ENCODE measurements at places on chromosomes 11 and 22.

- no peak for DNase-seq
Observed at GRCh38 chr22:50304528-50305392, 2.7 kb downstream of the PLXNB2 start.

GRCh38 chr11:1129143-1129610, 28.6 kb upstream of the MUC5AC start:
- DNase-seq: no peak

- DNase-seq: no peak
Observed at GRCh38 chr11:10294290-10294953, 403 bp upstream of the SBF2 start.

DNA sequence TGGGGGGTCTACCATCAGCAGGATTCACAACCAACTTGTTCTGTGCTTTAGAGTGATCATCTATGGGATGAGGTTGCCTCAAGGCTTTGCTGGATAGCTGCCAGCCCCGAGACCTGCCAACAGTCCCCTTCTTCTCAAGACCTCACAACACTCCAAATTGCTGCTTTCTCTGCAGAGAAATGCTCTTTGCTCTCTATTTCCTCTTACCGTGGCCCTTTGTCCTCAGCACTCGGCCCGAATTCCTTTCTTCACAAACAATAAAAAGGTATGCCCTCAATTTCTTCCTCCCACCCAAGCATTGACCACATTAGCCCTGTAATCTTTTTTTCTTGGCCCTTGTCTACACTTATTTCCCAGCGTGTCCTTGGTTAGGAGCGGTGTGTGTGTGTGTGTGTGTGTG, 147.4 kb upstream of the SNX19 start:
- no peak for DNase-seq

GRCh38 chr11:68655806-68656205, 28.5 kb upstream of the GAL start:
- no peak for DNase-seq

- DNase-seq: no peak
Observed at GRCh38 chr11:82864268-82864667, 36.0 kb downstream of the PRCP start.

GRCh38 chr11:35671396-35672127, 9.0 kb downstream of the TRIM44 start:
- DNase-seq: no peak

- no peak for DNase-seq
Observed at GRCh38 chr11:19905280-19905853, 192.7 kb downstream of the NAV2 start.

DNA sequence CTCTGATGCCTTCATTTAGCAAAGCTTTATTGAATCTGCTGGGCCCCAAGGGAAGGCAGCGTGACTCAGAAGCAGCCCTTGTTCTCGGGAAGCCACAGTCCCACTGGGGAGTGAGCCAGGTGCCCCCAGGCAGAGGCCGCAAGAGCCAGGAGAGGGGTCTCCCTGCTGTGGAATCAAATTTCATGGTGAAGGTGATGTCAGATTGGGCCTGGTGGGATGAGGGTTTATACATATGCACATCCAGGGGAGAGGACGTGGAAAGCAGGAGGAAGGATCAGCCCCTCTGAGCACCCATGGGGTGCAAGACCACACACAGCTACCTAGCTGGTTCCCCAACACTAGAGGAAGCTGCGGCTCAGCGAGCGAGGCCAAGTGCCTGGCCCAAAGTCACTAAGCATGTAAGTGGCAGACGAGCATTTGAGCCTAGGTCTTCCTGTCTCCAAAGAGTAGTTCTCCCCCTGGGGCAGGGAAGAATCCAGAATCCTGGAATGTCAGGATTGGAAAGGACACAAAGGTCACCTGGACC, 2.0 kb downstream of the SYNGR1 start:
- DNase-seq: peak; percentile 26

GRCh38 chr22:30878516-30879414, 89.8 kb downstream of the MORC2 start:
- DNase-seq: no peak

DNA sequence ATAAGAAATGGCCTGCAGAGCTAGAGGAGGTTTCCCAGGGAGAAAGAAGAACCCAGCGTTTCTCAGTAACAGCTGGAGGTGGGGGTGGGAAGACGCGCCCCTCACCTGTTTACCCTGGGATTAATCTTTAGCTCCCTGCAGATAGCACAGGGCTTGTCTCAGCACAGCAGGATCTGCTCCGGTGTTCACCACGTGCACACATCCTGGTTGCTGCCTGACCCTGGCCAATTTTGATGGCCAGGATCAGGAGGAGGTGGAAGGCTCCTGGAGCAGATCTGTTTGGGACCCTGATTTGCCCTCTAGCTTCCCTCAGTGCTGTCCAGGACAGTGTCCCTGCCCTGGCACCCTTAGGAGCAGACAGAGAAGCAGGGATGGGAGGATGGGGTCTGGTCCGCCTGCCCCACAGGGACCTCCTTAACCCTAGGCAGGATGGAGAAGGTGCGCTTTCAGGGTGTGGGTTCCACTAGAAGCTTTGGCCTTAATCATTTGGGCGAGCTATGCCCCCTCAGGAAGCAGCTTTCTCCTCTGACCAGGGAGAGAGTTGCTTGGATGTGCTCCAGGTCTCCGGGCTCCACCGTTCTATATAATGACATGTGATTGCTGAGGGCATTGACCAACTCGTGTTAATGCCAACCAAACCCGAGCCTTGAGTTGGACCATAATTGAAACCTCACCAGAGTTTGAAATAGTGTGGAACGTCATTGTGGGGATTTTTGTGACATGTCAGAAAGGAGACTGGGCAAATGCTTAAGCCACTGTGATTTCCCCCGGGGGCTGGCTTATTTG, 19.3 kb downstream of the UPB1 start:
- no peak for DNase-seq

GRCh38 chr22:37043828-37044538, 7.6 kb upstream of the KCTD17 start:
- peak; percentile 16 for DNase-seq

DNA sequence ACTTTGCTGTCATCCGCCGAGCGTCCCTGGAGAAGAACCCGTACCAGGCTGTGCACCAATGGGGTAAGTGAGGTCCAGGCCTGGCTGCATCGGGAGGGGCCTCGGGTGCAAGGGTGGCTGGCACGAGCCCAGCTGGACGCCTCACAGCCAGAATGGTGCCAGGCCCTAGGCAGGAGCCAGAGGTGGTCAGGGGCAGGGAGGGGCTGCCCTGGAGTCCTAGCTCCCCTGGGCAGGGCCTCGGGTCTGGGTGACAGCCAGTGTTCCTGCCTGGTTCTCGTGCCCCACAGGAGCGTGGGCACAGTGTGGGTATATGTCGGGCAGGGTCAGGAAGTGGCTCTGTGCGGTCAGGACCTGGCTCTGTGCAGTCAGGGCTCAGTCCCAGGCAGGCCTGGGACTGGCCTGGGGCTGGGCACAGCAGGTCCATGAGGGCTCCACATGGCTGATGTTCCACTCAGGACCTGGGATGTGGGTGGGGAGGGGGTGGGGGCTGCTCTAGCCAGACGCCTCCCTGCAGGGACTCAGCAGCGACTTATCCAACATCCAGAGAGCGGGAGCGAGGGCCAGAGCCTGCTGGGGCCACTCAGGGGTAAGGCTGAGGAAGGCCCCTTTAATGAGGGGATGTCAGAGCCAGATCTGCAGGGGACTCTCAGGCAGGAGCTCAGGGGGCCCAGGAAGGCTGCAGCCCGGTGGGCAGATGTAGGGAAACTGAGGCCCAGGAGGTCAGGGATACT, 1.2 kb downstream of the TSPAN32 start:
- DNase-seq: peak; percentile 35

DNA sequence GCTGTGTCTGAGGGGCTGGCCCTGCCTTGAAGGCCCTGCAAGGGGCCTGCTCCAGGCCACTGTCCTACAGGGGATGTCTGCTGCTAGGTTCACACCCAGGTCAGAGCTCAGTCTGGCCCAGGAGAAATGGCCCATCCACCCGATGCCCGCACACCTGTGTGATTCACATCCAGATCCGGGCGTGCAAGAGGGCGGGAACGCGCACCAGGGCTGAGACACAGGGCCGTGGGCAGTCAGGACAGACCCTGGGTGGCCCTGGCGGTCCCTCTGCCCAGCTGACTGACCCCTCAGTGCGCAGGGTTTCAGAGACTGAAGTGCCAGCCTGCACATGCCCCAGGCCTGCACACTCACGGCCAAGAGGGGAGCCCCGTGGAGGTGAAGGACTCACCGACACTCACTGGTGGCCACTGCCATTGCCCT, 7.4 kb downstream of the TOLLIP start:
- DNase-seq: no peak

DNA sequence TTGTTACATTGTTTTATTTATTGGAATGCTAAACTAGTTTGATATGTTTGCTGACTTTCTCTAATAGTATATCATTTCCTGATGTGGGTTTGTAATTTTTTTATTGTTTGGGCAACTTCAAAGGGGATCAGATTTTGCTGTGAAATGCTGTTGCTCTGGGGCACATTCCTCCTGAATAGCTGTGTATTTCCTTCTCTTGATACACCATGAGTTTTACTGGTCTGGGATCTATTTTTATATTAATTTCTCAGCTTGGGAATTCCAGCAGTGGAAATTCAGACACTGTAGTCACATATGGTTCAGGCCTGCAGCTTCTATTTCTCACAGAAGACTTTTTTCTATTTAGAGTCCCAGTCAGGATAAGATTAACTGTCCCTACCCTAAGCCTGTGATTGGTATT, 58.9 kb downstream of the RPUSD4 start:
- no peak for DNase-seq

DNA sequence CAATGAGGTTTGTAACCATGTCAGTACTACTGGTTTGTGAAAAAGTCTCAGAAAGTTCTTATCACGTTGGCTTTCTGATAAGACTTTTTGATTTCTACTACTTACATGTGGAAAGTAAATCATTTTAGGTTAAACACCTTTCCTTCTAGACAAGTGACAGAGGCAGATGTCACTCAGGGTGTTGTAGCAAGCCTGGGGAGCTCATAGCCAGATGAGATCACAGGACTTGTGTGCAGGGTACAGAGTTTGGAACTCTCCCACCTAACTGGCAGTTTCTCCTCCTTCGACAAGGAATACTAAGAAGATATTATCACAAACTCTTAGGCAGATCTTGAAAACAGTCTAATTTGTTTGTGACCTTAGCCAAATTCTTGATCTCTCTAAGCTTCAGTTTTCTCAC, 49.4 kb upstream of the PICALM start:
- DNase-seq: no peak

DNA sequence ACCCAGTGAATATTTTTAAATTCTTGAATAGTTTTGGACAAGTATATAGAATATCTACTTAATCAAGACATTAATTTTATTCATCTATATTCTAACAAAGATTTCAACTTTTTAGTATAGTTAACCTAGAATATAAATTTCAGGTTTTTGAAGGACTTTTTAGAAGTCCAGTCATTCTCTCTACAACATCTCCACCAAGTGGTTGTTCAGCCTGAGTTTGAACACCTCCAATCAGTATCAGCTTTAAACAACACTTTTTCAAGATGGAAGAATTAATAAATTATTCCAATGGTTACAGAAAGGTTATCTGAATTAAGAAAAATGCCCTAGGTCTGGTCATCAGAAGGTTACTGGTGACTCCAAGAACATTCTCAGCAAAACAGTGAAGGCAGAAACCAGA, 31.8 kb downstream of the EIF3M start:
- no peak for DNase-seq

DNA sequence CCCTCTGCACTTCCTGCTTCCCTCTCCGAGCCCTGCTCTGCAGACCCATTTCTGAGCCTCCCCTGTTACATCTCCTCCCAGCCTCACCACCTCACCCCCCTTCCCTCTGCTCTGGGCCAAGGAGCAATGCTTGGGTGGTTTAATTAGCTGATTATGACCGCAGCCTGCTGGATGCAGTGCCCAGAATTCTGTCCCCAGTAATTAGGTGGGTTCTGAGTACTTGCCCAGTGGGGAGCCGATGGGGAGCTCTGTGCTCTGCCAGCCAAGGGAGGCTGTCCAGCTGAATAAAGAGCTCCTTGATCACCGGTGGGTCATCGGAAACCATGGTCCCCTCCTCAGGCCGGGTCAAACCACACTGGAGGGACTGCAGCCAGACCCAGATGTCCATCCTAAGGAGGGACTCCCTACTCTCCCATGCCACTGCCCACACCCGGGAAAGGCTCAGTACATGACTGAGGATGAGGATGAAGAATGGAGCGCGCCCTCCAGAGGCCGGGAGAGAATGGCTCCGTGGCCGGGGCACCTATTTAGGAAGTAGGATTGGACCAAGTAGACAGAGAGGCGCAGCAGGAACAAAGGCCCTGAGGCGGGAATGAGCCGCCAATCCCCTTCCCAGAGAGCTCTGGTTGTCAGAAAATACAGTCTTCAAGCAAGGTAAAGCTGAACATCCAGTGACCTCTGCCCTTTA, 9.1 kb downstream of the ARRB1 start:
- DNase-seq: no peak

DNA sequence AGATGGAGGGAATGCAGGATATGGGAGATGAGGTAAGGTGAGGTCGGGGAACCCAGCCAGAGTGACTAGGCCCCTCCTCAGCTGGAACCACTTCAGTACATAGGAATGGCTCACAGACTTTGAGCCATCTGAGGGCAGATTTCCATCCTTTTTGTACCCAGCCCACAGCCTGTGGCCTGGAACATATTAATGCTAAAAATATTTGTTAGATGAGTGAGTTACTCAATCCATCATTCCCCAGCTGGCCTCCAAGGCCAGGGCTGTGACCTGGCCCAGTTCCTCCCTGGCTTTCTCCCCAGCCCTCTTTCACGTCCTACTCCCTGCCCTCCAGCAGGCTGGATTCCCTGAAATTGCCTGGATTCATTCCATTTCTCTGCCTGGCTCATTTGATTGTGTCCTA, 57.2 kb upstream of the PRDM11 start:
- no peak for DNase-seq

DNA sequence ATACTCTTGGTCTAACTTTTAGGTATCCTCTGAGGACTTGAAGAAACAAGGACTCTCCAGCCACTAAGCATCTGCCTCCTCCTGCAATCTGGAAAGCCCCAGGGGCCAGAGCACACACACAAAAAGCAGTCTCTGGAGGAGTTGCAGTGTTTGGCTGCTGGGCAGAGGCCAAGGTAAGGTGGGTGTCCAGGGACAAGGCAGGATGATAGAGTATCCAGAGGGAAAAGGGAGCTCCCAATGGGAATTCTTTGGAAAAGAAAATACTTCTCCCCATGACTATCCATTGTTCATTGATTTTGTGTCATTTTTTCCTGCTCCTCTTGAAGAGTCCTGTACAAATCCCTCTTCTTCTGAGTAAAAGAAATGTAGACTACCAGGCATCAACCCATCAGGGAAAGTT, at the start of gene OR52I2:
OR52I2 (plus strand) TSS at position 301 of the 400 bp plus-strand sequence.
- no peak for DNase-seq

- DNase-seq: no peak
Observed at GRCh38 chr11:2136209-2136951, 2.8 kb downstream of the IGF2 start.

DNA sequence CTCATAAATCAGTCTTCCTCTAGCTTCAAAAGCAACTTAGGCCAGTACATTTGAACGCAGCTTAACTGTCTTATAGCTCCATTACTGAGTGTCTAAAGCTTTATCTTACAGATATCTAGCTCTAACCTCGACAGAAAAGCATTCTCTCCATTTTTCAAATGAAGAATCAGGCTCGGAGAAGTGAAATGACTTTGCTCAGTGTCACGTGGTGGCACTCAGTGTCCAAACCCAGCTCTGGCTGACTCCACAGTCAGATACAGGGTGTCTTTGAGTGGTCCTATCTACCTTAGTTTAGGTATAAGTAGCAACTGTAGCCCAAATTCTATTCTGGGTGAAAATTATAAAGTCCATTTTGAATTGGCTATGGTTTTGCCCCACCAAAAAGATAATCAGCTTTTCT, 38.7 kb upstream of the CHST1 start:
- no peak for DNase-seq
